MCF 10A (cell line): ENCODE measurements at places on chromosomes 4 and X. TPM values are rescaled to one million over a fixed set of nuclear protein-coding genes. Genes with fewer than 3 reads are reported as not detected.

- no peaks in the 10 kb centered on the region for H3K36me3 ChIP-seq
- peaks cover 12% of the 10 kb centered on the region for H3K27me3 ChIP-seq
Observed at GRCh38 chrX:34341258-34341657, 209.1 kb upstream of the FAM47A start.

GRCh38 chr4:2714061-2714770 lies 41.9 kb downstream of the TNIP2 start:
- H3K4me1 ChIP-seq = no peaks in the 10 kb centered on the region
- H3K36me3 ChIP-seq = peaks cover 76% of the 10 kb centered on the region
- no peaks in the 10 kb centered on the region for H3K27me3 ChIP-seq
- H3K27ac ChIP-seq = no peak overlapping the region

- no peaks in the 10 kb centered on the region for H3K27me3 ChIP-seq
- H3K36me3 ChIP-seq = no peaks in the 10 kb centered on the region
- H3K4me3 ChIP-seq = no peak overlapping the region
- H3K4me1 ChIP-seq = no peaks in the 10 kb centered on the region
Observed at GRCh38 chr4:56130606-56131155, 181.9 kb downstream of the CEP135 start.

DNA sequence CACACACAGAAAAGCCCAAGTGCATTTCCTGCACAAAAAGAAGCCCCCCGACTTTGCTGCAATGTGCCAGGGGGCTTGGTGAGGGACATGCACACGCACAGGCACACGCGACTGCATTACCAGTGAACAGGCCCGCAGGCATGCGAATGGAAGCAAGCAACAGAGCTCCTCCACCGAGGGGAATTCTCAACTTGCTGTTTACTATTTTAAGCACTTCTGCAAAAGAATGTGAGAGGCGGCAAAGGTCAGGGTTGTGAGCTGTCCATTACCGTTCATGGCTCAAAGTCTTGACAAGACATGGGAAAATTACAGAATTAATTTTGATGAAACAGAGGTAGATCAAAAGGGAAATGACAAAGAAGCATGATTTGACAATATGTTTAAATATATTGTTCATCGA lies 342.5 kb upstream of the NOCT start:
- no peaks in the 10 kb centered on the region for H3K36me3 ChIP-seq
- H3K27ac ChIP-seq = no peak overlapping the region
- peaks cover 9% of the 10 kb centered on the region for H3K27me3 ChIP-seq
- H3K4me1 ChIP-seq = no peaks in the 10 kb centered on the region
- DNase-seq = no peak
- no peak overlapping the region for H3K4me3 ChIP-seq

GRCh38 chrX:18721683-18722499 lies 14.4 kb downstream of the PPEF1 start:
- H3K4me1 ChIP-seq = no peaks in the 10 kb centered on the region
- H3K27me3 ChIP-seq = no peaks in the 10 kb centered on the region
- H3K4me3 ChIP-seq = no peak overlapping the region
- DNase-seq = no peak
- no peaks in the 10 kb centered on the region for H3K36me3 ChIP-seq

GRCh38 chr4:61254406-61254805 lies 54.3 kb downstream of the ADGRL3 start:
- H3K27me3 ChIP-seq = no peaks in the 10 kb centered on the region
- no peaks in the 10 kb centered on the region for H3K36me3 ChIP-seq
- peaks cover 11% of the 10 kb centered on the region for H3K4me1 ChIP-seq
- H3K4me3 ChIP-seq = peak overlapping the region; percentile 6

GRCh38 chr4:77818073-77818601 lies 1.0 kb downstream of the CNOT6L start:
- peak overlapping the region; percentile 93 for H3K4me3 ChIP-seq
- peak overlapping the region; percentile 70 for H3K27ac ChIP-seq
- H3K4me1 ChIP-seq = peaks cover 43% of the 10 kb centered on the region
- no peaks in the 10 kb centered on the region for H3K36me3 ChIP-seq
- DNase-seq = peak; percentile 79
- H3K27me3 ChIP-seq = no peaks in the 10 kb centered on the region

DNA sequence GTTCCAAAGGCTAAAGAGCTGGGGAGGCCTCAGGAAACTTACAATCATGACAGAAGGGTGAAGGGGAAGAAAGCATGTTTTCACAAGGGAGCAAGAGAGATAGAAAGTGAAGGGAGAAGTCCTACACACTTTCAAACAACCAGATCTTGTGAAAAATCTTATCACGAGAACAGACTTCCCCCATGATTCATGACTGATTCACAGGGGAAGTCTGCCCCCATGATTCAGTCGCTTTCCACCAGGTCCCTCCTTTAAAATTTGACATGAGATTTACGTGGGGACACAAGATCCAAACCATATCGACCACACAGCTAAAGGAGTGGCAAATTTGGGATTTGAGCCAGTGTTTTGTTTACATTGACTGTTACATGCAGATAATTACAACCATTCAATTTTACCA lies 971.1 kb upstream of the HS3ST1 start:
- H3K4me1 ChIP-seq = peaks cover 9% of the 10 kb centered on the region
- H3K36me3 ChIP-seq = no peaks in the 10 kb centered on the region
- H3K27me3 ChIP-seq = no peaks in the 10 kb centered on the region

GRCh38 chr4:56051029-56051709 lies 102.4 kb downstream of the CEP135 start:
- no peak overlapping the region for H3K27ac ChIP-seq
- DNase-seq = no peak
- H3K4me3 ChIP-seq = no peak overlapping the region
- H3K36me3 ChIP-seq = no peaks in the 10 kb centered on the region
- H3K4me1 ChIP-seq = peaks cover 9% of the 10 kb centered on the region

GRCh38 chrX:15600049-15600448 lies 711 bp downstream of the ACE2 start:
- no peaks in the 10 kb centered on the region for H3K4me1 ChIP-seq
- DNase-seq = no peak
- H3K27me3 ChIP-seq = peaks cover 59% of the 10 kb centered on the region
- no peaks in the 10 kb centered on the region for H3K36me3 ChIP-seq

- no peak overlapping the region for H3K27ac ChIP-seq
- H3K4me3 ChIP-seq = no peak overlapping the region
- DNase-seq = peak; percentile 49
- H3K36me3 ChIP-seq = no peaks in the 10 kb centered on the region
- H3K4me1 ChIP-seq = no peaks in the 10 kb centered on the region
Observed at GRCh38 chrX:52359614-52360232, 9.1 kb upstream of the XAGE2 start.

RBM41 gene
- total RNA-seq = 20.2 and 24.7 TPM in 2 replicates

TAF7L gene
- total RNA-seq = 0.21 TPM in 1 of 2 replicates, not detected in the other

PCDH7 gene
- total RNA-seq = 3.6 and 5.6 TPM in 2 replicates
